ENCODE measurements at places on chromosomes 1 and 21.
A peak's percentile ranks its signal among the peaks of the same experiment; 100 is the strongest.

GRCh38 chr1:101592845-101593244 is 356.0 kb downstream of the S1PR1 start:
- no peak for DNase-seq

DNA sequence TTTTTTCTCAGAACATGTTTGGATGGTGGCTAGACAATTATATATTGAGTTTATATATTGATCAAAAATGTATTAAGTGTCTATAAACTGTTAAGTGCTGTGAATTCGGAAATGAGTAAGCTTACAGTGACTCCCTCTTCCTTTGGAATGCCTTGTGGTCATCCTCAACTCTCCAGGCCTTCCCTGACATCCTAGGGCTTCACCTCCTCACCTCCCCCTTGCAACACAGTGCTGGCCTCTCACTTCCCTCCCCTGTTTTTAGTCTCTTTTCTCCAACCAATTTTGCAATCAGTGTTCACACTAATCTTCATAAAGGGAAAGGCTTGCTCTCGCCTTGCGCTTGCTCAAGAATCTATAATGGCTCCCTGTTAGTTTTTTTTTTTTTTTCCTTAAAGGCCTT is 95.1 kb upstream of the C1orf21 start:
- no peak for DNase-seq

GRCh38 chr1:104266612-104267011 is 516.9 kb downstream of the AMY1C start:
- no peak for DNase-seq

- DNase-seq: no peak
Measured at GRCh38 chr1:31297277-31298247, 730 bp downstream of the ZCCHC17 start.

- DNase-seq: no peak
Measured at GRCh38 chr1:64493831-64494230, 23.9 kb downstream of the CACHD1 start.

GRCh38 chr21:44047996-44048560 is 36.0 kb downstream of the TRAPPC10 start:
- DNase-seq: no peak

GRCh38 chr21:37412603-37413360 is 46.2 kb downstream of the DYRK1A start:
- no peak for DNase-seq

- no peak for DNase-seq
Measured at GRCh38 chr1:34425785-34426184, 249.1 kb downstream of the C1orf94 start.

DNA sequence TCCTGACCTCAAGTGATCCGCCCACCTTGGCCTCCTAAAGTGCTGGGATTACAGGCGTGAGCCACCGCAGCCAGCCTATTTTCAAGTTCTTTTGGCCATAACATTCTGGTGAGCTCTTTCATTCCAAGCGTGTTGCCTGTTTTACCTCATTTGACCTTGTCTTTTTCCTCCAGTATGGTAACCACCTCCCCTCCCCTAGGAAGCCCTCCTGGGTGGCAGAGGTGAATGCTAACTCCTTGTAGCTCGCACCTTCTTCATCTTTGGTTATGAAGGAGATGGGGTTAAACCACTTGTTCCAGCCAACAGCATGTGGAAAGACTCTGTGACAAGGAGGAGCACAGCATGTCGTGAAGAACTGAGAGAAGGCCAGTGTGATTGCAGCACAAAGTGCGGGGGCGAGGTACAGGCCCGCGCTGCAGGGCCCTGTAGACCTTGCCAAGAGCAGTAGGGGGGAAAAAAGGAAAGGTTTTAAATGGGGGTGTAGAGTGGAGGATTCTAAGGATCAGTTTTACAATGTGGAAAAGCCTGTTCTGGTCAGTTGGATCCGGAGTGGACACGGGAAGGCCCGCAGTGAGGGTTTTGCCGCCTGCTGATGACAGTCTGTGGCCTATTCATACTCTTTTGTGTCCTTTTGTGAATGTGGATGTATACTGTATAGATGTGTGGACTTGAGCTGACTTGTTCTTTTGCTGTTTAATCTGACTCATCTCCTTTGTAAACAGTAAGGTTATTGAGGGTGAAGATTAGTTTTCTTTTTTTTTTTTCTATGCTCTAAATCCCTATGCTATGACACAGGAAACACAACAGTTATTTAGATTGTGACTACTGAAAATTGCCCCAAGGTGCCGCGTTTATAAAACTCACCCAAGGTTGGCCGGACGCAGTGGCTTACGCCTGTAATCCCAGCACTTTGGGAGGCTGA is 7.5 kb upstream of the ZNF436 start:
- DNase-seq: no peak

DNA sequence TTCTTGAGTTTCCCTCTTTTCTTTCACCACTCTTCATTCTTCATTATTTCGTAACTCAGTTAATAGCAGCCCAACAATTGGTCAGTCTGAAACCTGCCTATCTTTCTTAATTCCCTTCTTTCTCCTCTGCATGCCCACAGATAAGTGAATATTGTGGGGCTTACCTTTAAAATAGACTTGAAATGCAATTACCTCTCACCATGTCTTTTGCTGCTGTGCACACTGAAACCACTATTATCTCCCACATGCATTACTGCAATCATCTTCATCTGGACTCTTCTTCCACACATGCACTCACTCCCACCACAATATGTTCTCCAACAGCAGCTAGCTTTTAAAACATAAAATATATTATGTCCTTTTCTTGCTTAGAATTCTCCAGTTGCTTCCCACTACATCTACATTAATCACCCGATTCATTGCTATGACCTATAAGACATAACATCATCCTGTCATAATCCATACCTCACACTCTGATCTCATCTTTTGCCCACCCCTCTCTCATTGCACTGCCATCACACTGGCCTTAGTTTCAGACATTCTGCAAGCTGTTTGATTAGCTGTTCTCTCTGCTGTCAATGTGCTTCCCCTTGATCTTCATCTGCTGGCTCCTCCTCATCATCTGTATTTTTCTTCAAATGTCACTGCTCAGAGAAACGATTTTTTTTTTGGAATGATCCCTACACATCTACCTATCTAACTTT is 304.8 kb downstream of the PTPRC start:
- no peak for DNase-seq

- no peak for DNase-seq
Measured at GRCh38 chr1:180501865-180502360, 464 bp downstream of the ACBD6 start.

DNA sequence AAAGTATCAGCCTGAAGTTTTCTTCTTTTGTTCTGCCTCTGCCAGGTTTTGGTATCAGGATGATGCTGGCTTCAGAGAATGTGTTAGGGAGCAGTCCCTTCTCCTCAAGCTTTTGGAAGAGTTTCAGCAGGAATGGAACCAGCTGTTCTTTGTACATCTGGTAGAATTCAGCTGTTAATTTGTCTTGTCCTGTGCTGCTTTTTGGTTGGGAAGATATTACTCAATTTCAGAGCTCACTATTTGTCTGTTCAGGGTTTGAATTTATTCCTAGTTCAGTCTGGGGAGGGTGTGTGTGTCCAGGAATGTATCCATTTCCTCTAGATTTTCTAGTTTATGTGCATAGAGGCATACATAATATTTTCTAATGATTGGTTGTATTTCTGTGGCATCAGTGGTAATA is 12.8 kb downstream of the ZNF678 start:
- DNase-seq: no peak

- no peak for DNase-seq
Measured at GRCh38 chr1:150162862-150163706, 13.4 kb downstream of the PLEKHO1 start.

DNA sequence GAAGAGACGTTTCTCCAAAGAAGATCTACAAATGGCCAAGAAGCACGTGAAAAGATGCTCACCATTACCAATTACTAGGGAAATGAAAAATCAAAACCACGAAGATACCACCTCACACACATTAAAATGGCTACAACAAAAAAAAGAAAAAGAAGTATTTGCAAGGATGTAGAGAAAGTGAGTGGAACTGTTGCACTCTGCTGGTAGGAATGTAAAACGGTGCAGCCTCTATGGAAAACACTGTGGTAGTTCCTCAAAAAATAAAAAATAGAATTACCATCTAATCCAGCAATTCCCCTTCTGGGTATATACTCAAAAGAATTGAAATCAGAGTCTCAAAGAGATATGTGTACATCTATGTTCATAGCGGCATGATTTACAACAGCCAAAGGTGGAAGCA is 115.4 kb upstream of the EDN2 start:
- DNase-seq: no peak

GRCh38 chr1:37514350-37515184 is at the start of gene MEAF6:
Gene MEAF6, minus strand, starts transcription at chr1:37514766. Its CDS starts 20 bp downstream, at chr1:37514746.
- DNase-seq: peak; percentile 74

DNA sequence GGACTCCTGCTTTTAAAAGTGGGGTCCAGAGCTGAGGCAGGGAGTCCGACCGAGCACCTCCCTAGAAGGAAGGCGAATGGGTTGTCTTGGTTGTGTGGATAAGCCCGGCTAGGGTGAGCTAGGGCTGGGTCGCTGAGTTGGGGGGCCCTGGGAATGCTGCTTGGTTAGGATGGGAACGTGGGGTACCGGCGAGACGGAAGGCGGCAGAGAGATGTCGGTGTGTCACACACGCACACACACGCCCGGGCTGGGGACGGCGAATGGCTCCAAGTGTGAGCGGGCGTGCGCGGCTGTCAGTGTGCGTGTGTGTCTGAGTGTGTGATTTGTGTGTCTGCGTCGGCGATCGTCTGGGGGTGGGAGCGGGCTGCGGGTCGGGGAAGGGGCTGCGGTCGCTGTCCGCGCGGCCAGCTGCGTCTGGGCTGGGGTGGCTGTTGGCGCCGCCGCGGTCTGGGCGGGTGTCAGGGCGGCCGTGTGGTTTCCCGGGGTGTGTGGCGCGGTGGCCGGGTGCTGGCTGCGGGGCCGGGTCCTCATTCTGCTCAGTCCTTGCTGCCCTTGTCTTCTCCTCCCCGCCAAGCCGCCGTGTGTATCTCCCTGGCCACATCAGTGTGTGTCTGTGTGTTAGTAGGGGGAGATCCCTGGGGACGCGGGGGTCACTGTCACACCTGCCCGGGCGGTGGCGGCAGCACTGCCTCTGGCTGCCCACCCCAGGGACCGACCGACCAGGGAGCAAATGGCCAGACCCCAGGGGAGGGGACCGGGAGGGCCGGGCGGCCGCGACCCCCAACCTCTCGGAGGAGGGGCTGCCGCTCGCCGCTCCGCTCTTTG is 1.1 kb downstream of the EFNA3 start:
- no peak for DNase-seq

GRCh38 chr1:37947364-37947763 is 511 bp upstream of the INPP5B start:
- no peak for DNase-seq

- no peak for DNase-seq
Measured at GRCh38 chr1:219537223-219537631, 75.7 kb downstream of the ZC3H11B start.

DNA sequence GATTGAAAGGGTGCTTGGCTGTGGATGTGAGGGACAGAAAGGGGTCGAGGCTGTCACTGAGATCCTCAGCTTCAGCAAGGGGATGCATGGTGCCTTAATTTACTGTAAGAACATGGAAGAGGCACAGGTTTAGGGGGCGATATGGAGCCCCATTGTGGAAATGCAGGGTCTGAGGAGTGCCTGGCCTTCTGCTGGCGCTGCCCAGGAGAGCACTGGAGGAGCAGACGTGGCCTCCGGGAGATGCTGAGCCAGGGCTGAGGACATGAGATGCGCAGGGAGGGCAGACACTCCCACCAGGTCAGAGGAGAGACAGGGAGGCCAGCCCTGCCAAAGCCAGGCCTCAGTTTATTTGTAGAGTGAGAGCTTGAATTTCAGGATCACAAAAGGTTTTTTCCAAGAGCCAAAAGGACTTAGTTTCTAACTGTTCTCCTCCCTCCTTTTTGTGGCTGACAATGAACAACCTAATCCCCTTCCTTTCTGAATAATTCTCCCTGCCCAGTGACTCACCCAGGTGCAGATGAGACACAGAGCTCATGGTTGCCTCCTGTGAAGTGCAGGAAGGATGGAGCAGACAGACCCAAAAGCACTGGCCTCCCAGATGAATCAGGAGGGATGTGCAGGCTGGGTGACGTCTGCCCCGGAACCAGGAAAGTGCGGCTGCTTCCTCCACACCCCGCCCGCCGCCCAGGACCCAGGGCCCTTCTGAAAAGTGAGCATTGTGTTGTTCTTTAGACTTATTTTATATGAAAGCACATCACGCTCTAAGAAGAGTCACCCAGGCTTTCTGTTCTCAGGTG is 73.0 kb upstream of the TMPRSS2 start:
- DNase-seq: no peak

GRCh38 chr21:32307706-32308105 is 9.1 kb downstream of the MRAP start:
- no peak for DNase-seq

DNA sequence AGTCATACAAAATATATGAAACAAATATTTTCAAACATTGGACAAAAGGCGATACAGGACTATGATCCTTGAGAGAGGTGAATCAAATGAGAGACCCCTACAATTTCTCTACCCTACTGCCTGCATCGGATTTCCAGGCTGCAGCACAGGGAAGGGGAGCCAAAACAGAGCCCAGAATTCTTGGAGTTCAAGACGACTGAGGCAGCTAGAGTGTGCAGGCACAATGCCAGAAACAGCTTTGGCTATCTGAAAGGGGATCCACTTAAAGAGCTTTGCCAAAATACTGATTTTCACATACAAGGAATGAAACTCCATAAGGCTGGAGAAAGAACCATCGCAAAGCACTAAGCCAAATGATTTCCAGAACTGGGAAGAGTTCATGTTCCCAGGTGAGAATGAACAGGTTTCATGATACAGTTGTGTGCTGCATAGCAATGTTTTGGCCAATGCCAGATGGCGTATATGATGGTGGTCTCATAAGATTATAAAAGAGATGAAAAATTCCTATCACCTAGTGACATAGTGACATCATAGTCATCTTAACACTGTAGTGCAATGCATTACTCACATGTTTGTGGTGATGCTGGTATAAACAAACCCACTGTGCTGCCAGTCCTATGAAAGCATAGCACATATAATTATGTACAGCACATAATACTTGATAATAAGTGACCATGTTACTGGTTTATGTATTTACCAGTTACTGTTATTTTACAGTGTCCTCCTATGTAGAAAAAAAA is 77.5 kb downstream of the KCND3 start:
- DNase-seq: no peak

- DNase-seq: no peak
Measured at GRCh38 chr1:90986953-90987352, 34.9 kb downstream of the ZNF644 start.

DNA sequence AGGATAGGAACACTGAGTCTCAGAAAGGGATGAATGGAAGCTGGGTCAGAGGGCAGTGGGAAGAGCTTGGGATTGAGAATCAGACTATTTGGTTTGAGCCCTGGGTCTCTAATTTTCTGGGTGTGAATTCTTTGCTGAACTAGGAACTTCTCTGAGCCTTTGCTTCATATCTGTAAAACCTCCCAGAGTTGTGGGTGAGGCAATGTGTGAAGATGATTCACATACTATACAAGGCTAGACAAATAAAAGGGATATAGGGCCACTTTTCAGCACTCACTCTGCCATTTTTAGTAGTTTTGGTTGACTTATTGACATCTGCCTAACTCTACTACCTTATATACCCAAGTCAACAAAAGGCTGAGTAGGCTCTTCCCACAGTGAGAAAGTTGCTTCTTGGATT is 77.7 kb upstream of the JUN start:
- no peak for DNase-seq

- DNase-seq: no peak
Measured at GRCh38 chr1:5998906-5999301, 6.7 kb upstream of the NPHP4 start.

- no peak for DNase-seq
Measured at GRCh38 chr1:200415789-200416593, 6.2 kb upstream of the ZNF281 start.

GRCh38 chr1:235947989-235948388 is 81.3 kb upstream of the LYST start:
- no peak for DNase-seq

GRCh38 chr1:225849925-225850324 is 32.3 kb downstream of the TMEM63A start:
- DNase-seq: peak; percentile 37
